ENCODE measurements at places on chromosomes 2 and 18. TPM values are rescaled to one million over a fixed set of nuclear protein-coding genes. Genes with fewer than 3 reads are reported as not detected.
A peak's percentile ranks its signal among the peaks of the same experiment; 100 is the strongest.

DNA sequence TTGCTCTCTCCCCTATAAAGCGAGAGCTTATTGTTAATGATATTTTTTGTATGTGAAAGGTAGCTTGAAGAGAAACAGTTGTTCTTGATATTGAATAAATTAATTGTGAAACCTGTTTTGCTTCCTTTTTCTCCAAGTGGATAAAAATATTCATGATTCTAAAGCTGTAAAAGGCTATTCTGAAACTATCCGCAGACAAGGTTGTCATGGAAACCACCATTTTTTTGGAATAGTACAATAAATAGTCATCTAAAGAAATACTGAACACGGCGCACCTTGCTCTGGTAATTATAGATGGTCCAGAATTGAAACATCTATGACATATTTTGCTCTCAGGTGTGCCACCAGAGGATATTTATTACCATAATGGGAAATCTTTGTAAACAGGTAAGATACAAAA lies 1103.0 kb upstream of the SLC39A10 start:
- H3K27me3 ChIP-seq: no peaks in the 10 kb centered on the region
- H3K4me1 ChIP-seq: no peaks in the 10 kb centered on the region
- no peak for DNase-seq
- no peaks in the 10 kb centered on the region for H3K36me3 ChIP-seq

GRCh38 chr2:80149991-80150390 lies 154.6 kb downstream of the LRRTM1 start:
- no peak for DNase-seq
- no peaks in the 10 kb centered on the region for H3K36me3 ChIP-seq
- no peak overlapping the region for H3K4me3 ChIP-seq
- H3K27ac ChIP-seq: no peak overlapping the region

Gene POTEI
- not detected for total RNA-seq

- DNase-seq: no peak
- no peaks in the 10 kb centered on the region for H3K27me3 ChIP-seq
- peak overlapping the region; percentile 99 for H3K4me3 ChIP-seq
- peak overlapping the region; percentile 98 for H3K27ac ChIP-seq
- no peaks in the 10 kb centered on the region for H3K4me1 ChIP-seq
- H3K36me3 ChIP-seq: no peaks in the 10 kb centered on the region
Observed at GRCh38 chr2:190879474-190880377, 895 bp upstream of the GLS start.

Gene RAB31
- 36.8 TPM for total RNA-seq

GRCh38 chr2:124035001-124035400 lies 9.9 kb downstream of the CNTNAP5 start:
- H3K36me3 ChIP-seq: no peaks in the 10 kb centered on the region
- DNase-seq: no peak
- H3K4me3 ChIP-seq: no peak overlapping the region
- no peak overlapping the region for H3K27ac ChIP-seq
- no peaks in the 10 kb centered on the region for H3K27me3 ChIP-seq
- no peaks in the 10 kb centered on the region for H3K4me1 ChIP-seq

Gene IL1RL1
- total RNA-seq: 3.4 TPM

- H3K4me3 ChIP-seq: no peak overlapping the region
- H3K27ac ChIP-seq: no peak overlapping the region
- no peaks in the 10 kb centered on the region for H3K27me3 ChIP-seq
- H3K4me1 ChIP-seq: no peaks in the 10 kb centered on the region
- no peak for DNase-seq
- no peaks in the 10 kb centered on the region for H3K36me3 ChIP-seq
Observed at GRCh38 chr18:74303936-74304335, 11.7 kb upstream of the C18orf63 start.

Gene FAP
- 16.7 TPM for total RNA-seq

DNA sequence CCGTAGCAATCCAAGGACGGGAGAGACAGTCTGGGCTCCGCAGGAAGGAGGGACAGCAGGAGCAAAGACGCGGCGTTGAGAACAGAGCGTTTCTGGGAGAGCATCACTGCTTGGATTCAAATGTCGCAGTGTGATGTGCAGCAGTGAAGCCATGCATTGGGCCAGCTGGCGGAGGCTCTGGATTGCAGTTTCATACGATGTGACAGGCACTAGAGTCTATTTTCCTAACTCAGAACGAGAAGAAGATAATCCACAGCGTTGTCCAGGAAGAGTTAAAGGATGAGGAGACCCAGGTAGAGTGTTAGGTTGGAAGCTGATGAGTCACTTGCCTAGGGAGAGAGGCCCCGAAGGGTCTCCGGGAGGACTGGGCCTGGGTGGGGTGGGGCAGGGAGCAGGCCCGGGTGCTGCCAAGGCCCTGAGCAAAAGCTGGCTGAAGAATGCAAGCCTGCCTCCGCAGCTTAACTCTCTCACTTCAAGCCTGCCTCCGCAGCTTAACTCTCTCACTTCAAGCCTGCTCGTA lies 17.7 kb upstream of the SEMA4C start:
- H3K27ac ChIP-seq: peak overlapping the region; percentile 78
- peaks cover 25% of the 10 kb centered on the region for H3K4me1 ChIP-seq
- no peak for DNase-seq
- no peaks in the 10 kb centered on the region for H3K36me3 ChIP-seq
- no peaks in the 10 kb centered on the region for H3K27me3 ChIP-seq

GRCh38 chr2:88874063-88874657 lies 182.7 kb downstream of the RPIA start:
- no peak overlapping the region for H3K27ac ChIP-seq
- H3K27me3 ChIP-seq: no peaks in the 10 kb centered on the region

GRCh38 chr2:121036226-121036692 lies 248.7 kb downstream of the TFCP2L1 start:
- H3K4me1 ChIP-seq: peaks cover 4% of the 10 kb centered on the region
- H3K27me3 ChIP-seq: no peaks in the 10 kb centered on the region
- no peaks in the 10 kb centered on the region for H3K36me3 ChIP-seq
- H3K27ac ChIP-seq: no peak overlapping the region

DNA sequence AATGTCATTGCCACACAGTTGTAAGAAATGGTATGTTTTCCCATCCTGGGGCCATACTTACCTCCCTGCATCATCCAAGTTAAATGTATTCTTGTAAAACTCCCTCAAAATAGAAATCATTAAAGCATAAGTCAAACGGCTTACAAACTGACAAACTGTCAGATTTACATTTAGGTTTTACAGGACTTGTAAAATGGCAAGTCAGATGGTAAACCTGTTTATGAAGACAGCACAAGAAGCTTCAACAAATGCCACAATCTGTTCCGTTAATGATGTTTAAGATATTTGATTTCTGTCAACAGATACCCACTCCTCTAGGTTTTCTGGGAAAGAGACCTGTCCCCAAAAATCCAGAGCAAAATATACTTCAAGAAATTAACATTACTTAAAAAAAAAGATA lies 197.2 kb downstream of the PID1 start:
- no peak overlapping the region for H3K4me3 ChIP-seq
- no peak for DNase-seq
- H3K4me1 ChIP-seq: no peaks in the 10 kb centered on the region

- H3K27me3 ChIP-seq: no peaks in the 10 kb centered on the region
- no peaks in the 10 kb centered on the region for H3K4me1 ChIP-seq
- DNase-seq: no peak
Observed at GRCh38 chr2:200039724-200040650, 84.6 kb downstream of the MAIP1 start.

DNA sequence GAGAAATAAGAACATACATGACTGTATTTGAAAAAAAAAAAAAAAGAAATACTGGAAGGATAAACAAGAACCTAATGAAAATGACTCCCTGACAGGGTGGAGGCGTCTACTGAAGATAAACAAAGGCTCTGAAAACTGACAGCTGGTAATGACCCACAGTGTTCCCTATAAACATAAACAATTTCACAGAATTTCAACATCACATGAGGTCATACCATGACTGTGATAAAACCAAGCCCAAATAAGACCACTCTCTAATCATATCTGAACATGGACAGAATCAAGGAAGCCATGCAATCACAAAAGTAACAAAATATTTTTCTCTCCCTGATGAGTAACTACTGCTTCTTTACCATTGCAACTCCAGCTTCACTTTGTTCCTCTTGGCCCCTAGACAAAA lies 159.3 kb downstream of the FAM124B start:
- no peak for DNase-seq
- no peaks in the 10 kb centered on the region for H3K36me3 ChIP-seq
- no peaks in the 10 kb centered on the region for H3K4me1 ChIP-seq

Gene DLX1
- total RNA-seq: not detected

Gene MARCO
- 28.4 TPM for total RNA-seq

DNA sequence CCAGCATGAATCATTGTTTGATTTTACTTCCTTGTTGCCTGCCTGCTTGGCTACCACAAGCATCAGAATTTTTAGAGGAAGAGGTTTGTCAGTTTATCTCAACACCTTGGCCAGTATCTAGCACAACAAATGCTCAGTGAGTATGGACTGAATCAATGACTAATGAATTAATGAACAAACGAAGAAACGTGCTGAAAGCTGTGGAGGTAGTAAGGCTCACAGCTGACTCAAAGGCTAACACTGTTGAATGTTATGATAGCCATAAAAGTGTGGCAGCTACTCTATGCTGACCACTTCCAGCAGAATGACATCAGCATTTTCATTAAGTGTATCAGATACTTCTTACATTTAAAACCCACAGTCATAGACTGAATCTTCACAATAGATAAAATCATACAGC lies 543.4 kb downstream of the IRS1 start:
- H3K27ac ChIP-seq: no peak overlapping the region
- no peak overlapping the region for H3K4me3 ChIP-seq
- H3K4me1 ChIP-seq: no peaks in the 10 kb centered on the region
- no peak for DNase-seq
- H3K27me3 ChIP-seq: no peaks in the 10 kb centered on the region
- no peaks in the 10 kb centered on the region for H3K36me3 ChIP-seq

Gene LRATD1
- 5.7 TPM for total RNA-seq

DNA sequence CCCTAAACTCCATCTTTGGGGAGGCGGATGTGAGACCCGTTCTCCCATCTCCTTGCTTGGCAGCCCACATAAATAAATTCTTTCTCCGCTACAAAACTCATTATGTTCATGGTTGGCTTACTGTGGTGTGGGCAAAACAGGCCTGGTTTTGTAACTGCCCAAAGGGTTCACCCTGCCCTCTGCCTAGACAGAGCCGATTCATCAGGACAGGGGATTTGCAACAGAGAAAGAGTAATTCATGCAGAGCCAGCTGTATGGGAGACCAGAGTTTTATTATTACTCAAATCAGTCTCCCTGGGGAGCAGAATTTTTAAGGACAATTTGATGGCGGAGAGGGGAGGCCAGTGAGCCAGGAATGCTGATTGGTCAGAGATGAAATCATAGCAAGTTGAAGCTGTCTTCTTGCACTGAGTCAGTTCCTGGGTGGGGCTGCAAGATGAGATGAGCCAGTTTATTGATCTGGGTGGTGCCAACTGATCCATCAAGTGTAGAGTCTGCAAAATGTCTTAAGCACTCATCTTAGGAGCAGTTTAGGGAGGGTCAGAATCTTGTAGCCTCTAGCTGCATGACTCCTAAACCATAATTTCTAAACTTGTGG lies 8.4 kb upstream of the RNF125 start:
- no peak overlapping the region for H3K4me3 ChIP-seq
- H3K27me3 ChIP-seq: no peaks in the 10 kb centered on the region
- no peaks in the 10 kb centered on the region for H3K4me1 ChIP-seq

Gene C2orf72
- 20.5 TPM for total RNA-seq

- H3K4me1 ChIP-seq: no peaks in the 10 kb centered on the region
- no peak overlapping the region for H3K4me3 ChIP-seq
- H3K36me3 ChIP-seq: peaks cover 38% of the 10 kb centered on the region
- no peak overlapping the region for H3K27ac ChIP-seq
Observed at GRCh38 chr18:11871501-11871900, 20.3 kb downstream of the CHMP1B start.

DNA sequence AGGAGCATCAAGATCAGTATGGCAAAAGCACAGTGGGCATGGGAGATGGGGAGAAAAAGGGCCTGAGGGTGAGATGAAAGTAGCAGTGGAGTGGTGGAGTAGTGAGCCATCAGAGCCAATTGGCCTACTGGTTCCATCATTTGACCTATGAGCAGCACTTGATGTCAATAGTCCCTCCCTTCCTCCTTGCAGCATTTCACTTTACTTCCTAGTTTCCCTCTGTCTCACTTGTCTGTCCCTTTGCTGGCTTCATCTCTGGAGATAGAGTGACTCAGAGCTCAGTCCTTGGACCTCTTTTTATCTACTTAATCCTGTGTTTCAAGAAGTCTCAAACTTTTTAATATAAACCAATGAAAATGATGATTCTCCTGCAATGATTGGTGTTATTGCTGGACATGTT lies 32.1 kb downstream of the FBXO48 start:
- H3K27ac ChIP-seq: no peak overlapping the region
- H3K27me3 ChIP-seq: no peaks in the 10 kb centered on the region
- DNase-seq: no peak

GRCh38 chr18:1408376-1408775 lies 503.7 kb downstream of the ADCYAP1 start:
- no peaks in the 10 kb centered on the region for H3K36me3 ChIP-seq
- no peak for DNase-seq
- H3K4me3 ChIP-seq: no peak overlapping the region
- no peak overlapping the region for H3K27ac ChIP-seq

Gene INHA
- not detected for total RNA-seq

Data from ascending aorta (tissue), 2 donors.